ENCODE measurements at places on chromosomes 16 and 17.

DNA sequence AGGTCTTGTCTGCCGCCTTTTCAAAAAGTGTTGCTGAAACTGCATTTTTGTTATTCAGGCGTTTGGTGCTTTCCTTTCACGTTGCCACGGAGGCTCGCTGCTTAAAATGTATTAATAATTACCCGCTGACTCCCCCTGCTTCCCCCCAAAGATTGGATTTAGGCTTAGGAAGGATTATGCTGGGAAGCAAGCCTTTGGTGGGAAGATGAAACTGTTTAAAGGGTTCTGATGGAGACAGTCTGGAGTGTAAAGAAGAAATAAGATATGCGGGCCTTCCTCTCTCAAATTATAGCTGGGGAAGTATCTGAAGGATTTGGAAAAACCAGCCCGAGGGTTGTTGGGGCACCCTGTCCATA, 1.1 kb downstream of the KSR1 start:
- no peak for DNase-seq

- no peak for DNase-seq
Measured at GRCh38 chr16:71459510-71459909, 2.5 kb downstream of the ZNF23 start.

DNA sequence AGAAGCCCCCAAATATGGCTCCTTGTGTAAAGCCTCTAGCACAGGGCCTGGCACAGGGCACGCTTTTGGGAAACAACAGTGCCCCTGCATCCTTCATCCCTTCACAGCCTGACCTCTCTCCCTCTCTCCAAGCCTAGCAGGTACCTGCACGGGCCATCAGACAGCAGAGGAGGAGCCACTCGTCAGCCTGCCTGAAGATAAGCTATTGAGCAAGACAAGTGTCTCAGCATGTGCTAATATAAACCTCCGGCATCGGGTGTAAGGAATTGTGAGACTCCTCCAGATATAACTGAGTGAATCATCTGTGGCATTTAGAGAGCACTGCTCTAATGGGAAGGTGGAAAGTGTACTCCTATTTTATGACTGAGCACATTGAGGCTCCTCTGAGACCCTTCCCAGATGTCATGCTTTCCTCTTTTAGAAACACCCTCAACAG, 38.3 kb downstream of the TBX4 start:
- no peak for DNase-seq

DNA sequence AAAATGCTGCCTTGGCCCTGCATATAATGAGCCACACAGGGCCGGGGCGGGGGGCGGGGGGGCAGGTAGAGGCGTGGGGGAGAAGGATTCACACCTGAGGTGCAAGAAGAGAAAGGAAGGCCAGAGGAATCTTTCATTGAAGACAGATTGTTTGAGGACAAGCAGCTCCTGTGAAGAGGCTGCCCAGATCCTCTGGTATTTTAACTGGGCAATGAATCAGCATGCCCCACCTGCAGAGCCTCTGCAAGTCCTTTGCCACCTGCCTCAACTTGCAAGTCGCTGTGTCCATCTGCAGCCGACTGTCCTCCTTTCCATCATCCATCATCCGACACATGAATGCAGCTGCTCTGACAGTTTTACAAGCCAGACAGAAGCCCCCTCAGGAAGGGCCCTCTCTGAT, 1.2 kb upstream of the SOST start:
- DNase-seq: no peak

DNA sequence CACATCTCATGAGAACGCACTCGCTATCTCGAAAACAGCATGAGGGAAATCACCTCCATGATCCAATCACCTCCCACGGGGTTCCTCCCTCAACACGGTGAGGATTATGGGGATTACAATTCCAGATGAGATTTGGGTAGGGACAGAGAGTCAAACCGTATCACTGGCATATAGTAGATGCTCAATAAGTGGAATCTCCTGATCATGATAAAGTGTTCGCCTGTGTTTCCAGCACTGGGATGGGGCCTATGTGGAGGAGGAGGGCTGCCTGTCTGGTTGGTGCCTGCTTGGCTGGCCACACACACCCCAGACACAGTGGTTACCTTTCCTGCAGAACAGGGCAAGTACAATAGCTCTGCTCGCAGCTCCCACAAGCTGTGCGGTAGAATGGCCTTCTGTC, 6.1 kb upstream of the MGAT5B start:
- DNase-seq: no peak

- no peak for DNase-seq
Measured at GRCh38 chr17:83195330-83196023, 116.1 kb downstream of the METRNL start.

GRCh38 chr16:69921127-69921526, 30.0 kb upstream of the CLEC18A start:
- DNase-seq: no peak

GRCh38 chr17:9878786-9879525, 26.1 kb downstream of the RCVRN start:
- no peak for DNase-seq

- DNase-seq: no peak
Measured at GRCh38 chr16:59391617-59392364, 657.7 kb upstream of the GOT2 start.

DNA sequence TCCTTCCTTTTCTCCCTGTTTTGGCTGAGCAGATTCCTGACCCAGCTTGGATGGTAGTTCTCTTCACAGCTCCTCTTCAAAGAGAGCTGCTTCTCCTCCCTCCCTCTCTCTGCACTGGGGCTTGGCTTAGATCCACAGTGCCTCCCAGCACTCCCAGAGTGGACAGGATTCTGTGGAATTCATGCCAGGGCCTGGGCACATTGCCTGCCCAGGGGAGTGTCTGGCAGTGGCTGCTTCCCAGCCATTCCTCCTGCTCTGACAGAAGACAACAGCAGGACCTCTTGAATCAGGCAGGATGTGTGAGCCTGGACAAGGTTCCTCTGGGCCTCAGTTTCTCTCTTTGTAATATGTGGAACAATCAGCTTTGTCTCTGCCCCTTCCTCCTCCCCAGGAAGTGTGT, 4.5 kb upstream of the MMP28 start:
- no peak for DNase-seq

DNA sequence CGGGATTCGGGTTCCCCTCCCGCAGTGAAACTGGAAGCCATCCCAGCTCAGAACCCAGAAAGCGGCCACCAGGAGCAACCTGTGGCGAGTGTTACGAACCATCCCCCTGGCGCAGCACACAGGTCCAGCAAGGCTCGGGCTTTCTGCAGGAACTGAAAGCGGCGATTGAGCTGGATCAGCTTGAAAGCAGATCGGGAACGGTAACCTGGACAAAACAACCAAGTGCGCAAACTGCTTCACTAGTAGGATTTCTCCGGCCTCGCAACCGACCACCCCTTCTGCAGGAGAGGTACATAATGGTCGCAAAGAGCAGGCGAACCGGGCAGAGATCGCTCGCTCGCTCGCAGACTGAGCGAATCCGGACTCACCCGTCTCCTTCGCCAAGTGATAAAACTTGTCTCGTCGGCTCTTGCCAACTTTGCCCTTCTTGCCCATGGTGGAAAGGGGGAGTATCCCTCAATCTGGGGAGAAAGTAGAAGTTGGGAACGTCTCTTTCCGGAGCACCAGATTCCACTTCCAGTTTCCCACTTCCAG, 696 bp upstream of the PSMC5 start:
- no peak for DNase-seq

All from stimulated activated naive CD4-positive, alpha-beta T cell treated with Interleukin-2 at 50 U/mL for 16 hours (primary cell).